ENCODE measurements at places on chromosomes 1 and 21.

GRCh38 chr21:25296252-25296651, 311.0 kb downstream of the MRPL39 start:
- no peak for DNase-seq

DNA sequence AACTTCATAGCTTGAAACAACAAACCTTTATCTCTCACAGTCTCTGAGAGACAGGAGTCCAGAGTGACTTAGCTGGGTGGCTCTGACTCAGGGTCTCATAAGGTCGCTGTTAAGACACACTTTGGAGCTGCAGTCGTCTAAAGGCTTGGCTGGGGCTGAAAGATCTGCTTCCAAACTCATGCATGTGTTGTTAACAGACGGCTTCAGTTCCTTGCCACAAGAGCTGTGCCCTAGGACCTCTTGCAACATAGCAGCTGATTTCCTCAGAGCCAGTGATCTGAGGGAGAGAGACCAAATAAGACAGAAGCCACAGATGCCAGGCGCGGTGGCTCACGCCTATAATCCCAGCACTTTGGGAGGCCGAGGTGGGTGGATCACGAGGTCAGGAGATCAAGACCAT, 176.8 kb downstream of the DISC1 start:
- DNase-seq = no peak

GRCh38 chr1:24505816-24506215, 3.2 kb downstream of the RCAN3 start:
- DNase-seq = no peak

DNA sequence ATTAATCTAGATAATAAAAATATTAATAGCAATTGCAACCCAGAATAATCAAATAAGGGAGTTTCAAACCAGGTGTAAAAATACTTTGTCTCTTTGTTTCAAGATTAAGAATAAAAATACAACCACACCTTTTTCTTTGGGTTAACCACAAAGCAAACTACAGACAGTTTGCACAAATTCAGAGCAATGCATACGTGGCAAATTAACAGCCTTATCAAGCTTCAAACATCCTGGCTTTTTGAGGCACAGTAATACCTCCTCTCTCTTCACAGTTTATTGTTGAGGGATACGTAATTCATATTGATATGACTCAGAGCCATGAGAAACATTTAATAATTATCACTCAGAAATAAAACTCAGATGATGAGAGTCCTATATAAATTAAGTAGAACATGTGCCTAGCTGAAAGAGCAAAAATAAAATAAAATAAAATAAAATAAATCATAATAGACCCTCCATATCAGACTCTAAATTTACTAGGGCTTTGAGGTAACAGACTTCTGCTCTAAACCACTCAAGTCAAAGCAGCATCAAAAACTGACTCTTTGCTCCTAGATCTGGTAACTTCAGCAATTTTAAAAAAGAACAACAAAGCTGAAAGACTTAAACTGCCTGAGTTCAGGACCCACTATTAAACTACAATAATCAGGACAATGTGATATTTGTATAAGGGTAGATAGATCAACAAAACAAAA, 11.4 kb downstream of the EDEM3 start:
- DNase-seq = no peak
